ENCODE measurements at places on chromosomes 2 and 18.

GRCh38 chr2:162063899-162064298 is 10.1 kb downstream of the DPP4 start:
- DNase-seq, result no peak

DNA sequence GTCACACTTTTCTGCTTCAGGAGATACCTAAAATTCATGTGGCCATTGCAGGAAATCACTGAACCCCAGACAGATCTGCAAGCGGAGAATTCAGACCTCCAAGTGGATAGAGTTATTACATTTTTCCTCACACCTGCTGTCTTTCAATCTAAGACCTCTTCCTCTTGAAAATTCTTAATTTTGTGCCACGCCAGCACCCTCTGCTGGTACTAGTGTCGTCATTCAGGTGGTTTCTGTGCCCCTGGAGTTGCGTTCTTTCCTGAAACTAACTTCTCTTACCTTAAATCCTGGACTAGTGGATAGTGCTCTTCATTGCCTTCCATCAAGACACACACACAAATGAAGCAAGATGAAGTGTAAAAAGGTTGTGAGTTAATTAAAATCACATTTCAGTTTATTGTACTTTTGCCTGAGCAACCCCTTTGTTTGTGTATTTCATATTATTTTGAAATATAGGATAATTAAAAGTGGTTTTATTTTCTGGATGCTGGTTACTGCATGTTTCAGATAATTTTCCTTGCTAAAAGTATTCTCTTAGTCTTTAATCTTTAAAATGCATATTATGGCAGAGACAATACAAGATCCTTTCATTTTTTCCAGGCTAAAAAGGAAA is 1.6 kb upstream of the DNER start:
- no peak for DNase-seq

DNA sequence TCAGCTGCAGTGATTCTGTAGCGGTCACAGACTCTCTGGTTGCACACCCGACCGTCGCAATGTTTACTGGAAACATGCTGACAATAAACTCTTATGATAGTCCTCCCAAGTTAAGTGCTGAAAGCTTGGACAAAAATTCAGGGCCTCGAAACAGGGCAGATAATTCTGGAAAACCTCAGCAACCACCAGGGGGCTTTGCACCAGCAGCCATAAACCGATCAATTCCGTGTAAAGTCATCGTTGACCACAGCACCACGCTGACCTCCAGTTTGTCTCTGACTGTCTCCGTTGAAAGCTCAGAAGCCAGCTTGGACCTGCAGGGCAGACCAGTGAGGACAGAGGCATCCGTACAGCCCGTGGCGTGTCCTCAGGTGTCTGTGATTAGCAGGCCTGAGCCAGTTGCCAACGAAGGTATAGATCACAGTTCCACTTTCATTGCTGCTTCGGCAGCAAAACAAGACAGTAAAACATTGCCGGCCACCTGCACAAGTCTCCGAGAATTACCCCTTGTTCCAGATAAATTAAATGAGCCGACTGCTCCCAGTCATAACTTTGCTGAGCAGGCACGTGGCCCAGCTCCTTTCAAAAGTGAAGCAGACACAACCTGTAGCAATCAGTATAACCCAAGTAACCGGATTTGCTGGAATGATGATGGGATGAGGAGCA is 166.1 kb downstream of the ASXL3 start:
- DNase-seq, result no peak

DNA sequence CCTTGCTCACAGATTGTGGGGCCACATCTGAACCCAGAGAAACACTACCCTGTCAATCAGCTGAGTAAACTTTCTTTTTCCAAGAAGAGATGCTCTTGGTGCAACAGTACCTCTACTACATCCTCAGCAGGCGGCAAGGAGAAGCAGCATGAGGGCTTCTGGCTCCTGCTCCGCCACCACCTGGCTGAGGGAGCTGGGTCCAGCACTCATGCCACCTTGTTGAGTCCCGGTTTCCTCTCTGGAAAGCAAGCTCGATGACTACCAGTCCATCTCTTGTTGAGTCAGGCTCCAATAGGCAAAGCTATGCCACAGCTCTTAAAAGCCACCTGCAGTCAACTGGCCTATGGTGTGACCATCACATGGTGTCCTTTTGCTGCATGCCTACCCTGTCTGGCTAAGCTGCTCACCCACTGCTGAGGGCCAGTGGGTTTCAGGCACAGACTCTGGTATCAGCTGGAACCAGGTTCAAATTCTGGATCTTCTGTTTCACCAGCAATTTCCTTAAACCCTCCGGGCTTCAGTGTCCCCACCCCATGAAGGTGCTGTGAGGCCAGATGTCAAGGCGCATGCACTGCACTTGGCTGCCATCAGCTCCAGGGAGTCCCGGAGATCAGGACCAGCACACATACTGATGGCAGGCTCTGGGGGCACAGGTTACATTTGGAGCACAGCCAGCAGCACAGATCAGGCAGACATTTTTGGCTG is 42.5 kb upstream of the ACAA2 start:
- no peak for DNase-seq

DNA sequence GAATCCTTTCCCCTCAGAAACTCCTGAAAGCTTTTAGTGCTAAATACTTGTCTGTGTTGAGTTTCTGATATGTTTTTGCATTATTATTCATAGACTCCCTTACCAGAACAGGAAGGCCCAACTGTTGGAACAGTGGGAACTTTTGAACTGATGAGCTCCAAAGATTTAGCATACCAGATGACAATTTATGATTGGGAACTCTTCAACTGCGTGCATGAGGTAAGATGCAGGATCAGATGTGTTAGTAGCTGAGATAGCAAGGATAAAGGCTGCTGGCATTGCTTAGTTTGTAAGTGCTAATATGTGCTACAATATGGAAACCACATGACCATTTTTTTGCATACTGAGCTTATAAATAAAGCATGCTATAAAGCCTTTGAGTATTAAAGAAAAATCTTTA is 49.2 kb upstream of the MAP3K20 start:
- no peak for DNase-seq

DNA sequence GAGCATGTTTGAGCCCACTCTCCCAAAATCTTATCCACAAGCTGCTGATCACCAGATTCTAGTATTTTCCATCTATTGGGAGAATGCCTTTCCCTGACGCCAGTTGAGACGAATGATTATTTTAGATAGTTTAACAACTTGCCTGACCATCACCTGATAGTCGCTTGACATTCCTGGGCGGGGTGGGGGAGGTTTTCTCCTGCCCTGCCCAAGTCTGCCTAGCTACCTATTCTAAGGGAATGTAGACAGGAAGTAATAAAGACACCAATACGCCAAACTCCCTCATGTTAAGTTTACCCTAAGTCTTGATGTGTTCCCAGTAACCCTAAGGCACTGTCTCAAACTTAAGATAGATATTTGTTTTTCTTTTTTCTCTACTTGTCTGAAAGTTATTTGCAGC is 4.6 kb upstream of the ACAA2 start:
- no peak for DNase-seq

DNA sequence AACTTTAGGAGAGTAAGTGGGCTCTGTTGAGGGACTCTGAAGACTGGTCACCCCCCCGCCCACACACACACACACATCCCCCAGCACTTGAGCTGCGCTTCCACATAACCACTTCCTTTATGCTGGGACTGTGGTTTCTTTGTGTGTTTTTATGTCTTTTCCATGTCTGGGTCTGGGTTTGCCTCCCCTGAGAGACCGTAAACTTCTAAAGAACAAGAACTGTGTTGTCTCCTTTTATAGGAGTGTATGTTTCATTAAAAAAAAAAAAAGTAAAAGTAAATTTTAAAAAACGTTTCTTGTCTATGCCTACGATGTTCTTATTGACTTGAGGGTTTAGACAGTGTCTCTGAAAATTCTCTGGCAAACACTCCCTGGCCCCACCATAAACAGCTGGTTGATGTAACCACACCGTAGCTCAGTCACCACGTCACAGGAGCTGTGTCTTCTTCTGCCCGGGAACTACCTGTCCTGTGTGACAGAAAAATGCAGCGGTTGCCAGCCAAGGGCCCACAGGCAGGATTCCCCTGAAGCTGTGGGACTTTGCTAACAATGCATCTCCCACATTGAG is 68.0 kb downstream of the KLHL29 start:
- DNase-seq, result peak; percentile 93

- no peak for DNase-seq
Observed at GRCh38 chr18:35072616-35073015, 31.4 kb downstream of the MAPRE2 start.

GRCh38 chr18:7413906-7414305 is 153.2 kb upstream of the PTPRM start:
- no peak for DNase-seq

GRCh38 chr18:62584241-62585120 is 61.7 kb downstream of the ZCCHC2 start:
- DNase-seq, result peak; percentile 74

DNA sequence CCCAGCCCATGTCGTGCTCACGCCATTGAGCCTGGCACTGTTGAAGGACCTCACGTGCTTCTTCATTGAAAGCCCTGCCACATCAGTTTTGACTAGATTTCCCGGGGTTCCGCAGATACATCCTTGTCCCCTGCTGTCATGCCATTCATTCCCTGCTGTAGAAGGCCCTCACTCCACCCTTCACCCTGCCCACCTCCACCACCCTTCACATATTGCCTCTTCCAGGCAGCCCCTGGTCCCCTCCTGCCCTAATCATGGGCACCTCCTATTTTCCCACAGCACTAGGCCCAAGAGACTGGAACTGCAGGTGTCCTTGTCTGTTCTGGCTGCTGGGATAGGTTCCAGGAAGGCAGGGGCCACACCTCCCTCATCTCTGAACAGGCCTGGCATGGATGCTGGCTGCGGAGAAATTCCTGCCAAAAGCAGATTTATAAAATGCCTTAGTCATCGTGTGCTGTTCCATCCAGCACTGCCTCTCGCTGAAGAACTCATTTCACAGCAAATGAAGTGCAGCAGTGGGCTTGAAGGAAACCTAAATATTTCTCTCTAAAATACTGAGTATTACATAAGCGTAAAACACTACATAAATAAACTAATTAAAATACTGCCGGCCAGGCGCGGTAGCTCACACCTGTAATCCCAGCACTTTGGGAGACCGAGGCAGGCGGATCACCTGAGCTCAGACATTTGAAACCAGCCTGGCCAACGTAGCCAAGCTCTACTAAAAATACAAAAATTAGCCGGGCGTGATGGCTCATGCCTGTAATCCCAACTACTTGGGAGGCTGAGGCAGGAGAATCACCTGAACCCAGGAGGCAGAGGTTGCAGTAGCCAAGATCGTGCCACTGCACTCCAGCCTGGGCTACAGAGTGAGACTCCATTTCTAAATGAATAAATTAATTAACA is 38.4 kb downstream of the EIF4E2 start:
- no peak for DNase-seq

- no peak for DNase-seq
Observed at GRCh38 chr2:8158711-8159110, 523.1 kb upstream of the ID2 start.

DNA sequence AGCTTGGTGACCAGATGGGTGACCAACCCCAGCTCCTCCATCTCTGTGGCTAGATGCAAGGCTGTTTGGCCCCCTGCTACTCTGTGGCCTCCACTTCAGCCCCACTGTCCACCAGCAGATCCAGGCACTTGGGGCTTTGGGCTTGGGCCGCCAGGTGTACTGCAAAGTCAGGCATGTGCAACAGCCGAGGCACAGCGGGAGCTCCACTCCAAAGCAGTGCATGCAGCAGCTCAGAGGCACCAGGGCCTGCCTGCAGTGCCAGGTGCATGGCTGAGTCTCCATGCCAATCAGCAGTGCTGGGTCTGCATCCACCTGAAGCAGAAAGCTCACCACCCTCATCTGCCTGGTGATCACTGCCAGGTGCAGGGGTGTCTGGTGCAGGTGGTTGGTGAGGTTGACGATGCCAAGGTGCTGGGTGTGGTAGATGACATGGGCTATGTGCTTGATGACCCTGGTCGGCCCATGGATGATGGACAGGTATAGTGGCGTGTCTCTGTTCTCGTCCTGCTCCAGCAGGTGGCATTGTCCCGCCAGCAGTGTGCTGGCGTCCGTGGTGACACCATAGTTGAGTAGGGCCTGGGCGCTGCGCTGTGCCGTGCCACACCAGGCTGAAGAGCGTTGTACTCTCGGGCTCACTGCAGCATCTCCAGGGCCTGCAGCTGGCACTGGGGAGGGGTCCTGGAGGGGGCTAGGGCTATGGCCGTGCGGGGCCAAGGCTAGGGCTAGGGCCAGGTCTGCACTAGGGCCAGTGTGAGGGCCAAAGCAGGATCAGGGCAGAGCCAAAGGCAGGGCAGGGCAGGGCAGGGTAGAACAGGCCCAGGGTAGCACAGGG is 1.0 kb upstream of the ANKRD62 start:
- DNase-seq, result no peak

DNA sequence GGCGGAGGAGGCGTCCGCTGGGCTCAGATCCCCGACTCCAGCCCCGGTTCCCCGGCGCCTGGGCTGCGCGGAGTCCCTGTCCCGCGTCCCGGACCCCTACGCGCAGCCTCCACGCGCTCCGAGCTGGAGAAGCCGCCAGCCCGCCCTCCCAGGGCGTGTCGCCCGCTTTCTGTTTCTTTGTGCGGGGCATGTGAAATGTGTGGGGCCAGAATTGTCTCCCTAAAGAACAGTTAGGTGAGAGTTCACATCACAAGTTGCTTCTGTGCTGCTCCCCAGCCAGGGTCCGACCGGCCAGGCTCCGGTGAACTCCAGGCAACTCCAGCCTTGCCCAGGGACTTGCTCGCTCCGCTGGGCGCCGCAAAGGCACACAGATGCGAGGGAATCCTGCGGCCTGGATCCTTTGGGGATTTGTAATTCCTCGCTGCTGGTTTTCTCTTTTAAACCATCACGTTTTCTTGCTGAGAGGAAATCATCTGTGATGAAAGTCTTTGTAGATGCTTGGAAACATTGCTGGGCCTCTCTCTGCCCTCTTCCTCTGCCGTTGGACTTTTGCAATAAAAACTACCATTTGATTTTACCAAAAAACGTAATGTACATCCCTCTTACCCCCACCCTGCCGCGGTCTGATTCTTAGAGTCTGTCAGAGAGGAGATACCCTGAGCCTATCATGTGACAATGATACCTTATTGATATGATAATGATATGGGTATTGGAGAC is 631 bp downstream of the GYPC start:
- DNase-seq, result no peak

GRCh38 chr2:229857634-229858033 is 64.2 kb downstream of the TRIP12 start:
- no peak for DNase-seq

GRCh38 chr2:189579585-189580186 is 900 bp downstream of the SLC40A1 start:
- no peak for DNase-seq

- no peak for DNase-seq
Observed at GRCh38 chr2:227420087-227421052, 32.6 kb upstream of the SCYGR1 start.

All from foreskin melanocyte (primary cell).